ENCODE measurements at places on chromosomes 12 and 14.
A peak's percentile ranks its signal among the peaks of the same experiment; 100 is the strongest.

DNA sequence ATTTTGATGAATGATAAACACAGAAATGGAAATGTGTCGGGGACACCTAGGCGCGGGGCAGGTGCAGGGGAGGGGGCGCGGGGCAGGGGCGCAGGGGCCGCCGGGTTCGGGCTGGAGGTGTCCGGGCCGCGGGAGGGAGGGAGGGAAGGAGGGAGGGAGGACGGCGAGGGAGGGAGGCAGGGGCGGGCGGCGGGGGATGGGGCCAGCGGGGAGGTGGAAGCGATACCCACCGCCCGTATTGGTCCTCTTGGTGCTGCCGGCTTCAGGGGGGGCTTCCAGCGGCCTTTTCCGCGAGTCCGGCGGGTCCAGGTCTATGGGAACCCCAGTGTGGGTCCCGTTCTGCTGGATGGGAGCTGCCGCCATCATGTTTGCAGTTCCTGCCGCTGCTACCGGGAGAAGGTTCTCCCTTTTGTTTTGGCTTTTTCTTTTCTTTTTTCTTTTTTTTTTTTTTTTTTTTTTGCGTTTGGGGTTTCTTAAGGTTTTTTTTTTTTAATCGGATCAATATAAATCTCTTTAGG, 703 bp downstream of the NOVA1 start:
- DNase-seq = peak; percentile 50

DNA sequence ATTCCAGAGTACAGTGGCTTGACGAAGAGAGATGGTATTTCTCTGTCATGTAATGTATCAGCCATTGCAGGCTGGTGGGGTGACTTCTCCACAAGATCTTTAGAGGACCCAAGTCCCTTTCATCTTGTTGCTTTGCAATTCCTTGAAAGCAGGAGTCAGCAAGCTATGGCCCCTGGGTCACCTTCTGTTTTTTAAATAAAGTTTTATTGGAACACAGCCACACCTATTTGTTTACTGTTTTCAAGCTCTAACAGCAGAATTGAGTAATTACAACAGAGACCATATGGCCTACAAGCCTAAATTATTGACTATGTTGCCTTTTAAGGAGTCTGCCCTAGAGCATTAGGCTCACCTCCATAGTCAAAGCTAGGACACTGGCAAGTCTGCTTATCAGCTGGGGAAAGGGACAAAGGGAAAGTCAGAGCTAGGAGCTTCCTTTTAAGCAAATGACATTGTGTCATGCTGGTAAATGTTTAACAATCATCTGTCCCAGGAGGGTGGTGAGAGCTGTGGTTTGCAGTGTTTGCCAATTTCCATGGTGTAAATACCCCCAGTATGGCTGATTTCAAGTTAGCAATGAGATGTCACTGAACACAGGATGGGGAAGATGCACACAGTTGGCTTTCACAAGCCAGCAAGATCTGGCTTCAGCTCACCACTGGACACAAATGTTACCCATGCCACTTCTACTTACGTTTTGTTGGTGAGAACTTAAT, 87.7 kb upstream of the PWP1 start:
- DNase-seq = no peak

- DNase-seq = no peak
These were observed 9.0 kb upstream of the MLEC start for GRCh38 chr12:120677765-120678473.

DNA sequence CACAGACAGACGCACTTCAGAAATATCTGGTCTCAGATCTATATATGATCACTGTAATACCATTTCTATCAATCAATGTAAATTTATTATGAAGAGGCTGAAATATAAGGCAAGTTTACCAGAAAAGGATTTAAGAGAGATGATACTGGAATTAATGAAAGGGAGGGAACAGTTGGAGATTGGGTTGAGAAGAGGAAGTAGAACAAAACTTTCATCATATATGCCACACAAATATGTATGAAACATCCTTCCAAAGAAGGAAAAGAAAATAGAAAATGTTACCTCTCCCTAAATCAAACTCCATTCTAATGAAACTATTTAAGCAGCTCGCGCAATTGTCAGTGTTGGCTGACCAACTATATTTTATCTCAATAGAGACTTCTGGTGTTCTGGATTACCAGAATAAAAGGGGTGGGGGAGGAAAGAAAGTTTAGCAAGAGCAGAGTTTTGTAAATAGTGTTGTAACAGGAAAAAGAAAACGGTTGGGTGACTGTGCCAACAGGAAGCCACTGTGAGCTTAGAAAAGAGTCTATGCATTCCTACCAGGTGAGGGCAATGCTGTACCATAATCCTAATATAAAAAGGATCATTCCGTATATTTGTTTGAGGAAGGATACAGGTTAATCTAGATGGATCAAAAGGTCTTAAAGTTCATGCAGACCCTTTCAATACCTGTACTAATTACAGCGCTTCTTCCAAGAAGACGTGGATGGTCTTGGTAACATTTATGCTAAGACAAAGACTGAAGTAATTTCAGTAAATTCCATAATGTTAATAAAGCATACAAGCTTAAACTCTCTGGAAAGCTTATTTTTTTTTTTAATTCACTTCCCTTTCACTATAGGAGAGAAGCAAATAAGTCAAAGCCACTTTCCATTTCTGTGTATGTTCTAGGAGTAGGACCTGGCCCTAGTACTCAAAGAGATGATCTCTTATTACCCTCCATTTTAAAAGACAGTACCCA, 14.5 kb upstream of the LLPH start:
- peak; percentile 27 for DNase-seq

GRCh38 chr12:116320791-116321217, 43.3 kb upstream of the MED13L start:
- DNase-seq = no peak

- no peak for DNase-seq
These were observed 30.7 kb downstream of the VWF start for GRCh38 chr12:6093764-6094163.

DNA sequence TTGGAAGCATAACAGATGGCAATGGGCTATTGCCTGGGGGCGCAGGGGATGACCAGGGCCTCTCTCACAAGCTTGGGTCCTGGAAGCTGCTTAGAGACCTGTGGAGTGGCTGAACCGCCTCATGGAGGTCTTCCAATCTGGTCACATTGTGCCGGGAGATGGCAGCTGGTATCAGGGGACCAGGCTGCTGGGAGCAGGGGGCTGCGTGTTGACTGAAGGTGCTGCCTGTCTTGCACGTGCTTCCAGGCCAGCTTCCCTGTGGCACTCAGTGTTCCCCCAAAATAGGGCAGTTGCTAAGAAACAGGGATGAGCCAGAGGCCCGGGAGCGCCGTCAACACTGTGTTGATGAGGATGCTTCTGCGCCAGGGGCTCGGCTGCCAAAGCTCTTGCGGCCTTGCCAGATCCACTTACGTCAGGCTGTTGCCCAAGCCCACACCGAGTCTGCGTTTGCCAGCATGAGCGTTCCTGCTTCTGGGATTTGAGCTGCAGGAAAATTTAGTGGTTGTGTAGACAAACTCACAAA, 39.8 kb downstream of the ELK3 start:
- DNase-seq = no peak

- DNase-seq = no peak
These were observed 10.0 kb upstream of the IFI27L2 start for GRCh38 chr14:94139421-94139820.

GRCh38 chr12:16555630-16556029, 50.3 kb downstream of the LMO3 start:
- no peak for DNase-seq

- peak; percentile 39 for DNase-seq
These were observed 314.3 kb upstream of the OR4E1 start for GRCh38 chr14:21987937-21988336.

GRCh38 chr12:103780093-103780440, 61.0 kb downstream of the NT5DC3 start:
- DNase-seq = no peak

DNA sequence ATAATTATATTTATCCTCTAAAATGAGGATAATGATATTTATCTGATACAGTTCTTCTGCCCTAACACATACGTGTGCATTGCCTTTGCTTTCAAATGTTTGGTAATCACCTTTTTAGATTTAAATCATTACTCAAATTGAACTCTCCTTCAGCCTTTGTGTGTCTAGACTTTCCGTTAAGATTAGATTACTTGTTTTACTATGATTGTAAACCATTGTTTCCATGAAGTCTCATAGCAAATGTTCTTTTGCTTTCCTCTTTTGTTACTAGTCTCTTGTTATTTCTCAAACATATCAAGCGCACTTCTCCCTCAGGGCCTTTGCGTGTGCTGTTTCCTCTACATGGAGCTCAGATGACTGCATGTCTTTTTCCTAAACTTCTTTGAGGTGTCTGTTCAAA, 63.7 kb downstream of the ETV6 start:
- DNase-seq = no peak

Data from neuronal stem cell (in vitro differentiated cells).